ENCODE measurements at places on chromosomes 12 and 14.

- no peak for DNase-seq
These were observed 175.4 kb downstream of the ETNK1 start for GRCh38 chr12:22800332-22800731.

DNA sequence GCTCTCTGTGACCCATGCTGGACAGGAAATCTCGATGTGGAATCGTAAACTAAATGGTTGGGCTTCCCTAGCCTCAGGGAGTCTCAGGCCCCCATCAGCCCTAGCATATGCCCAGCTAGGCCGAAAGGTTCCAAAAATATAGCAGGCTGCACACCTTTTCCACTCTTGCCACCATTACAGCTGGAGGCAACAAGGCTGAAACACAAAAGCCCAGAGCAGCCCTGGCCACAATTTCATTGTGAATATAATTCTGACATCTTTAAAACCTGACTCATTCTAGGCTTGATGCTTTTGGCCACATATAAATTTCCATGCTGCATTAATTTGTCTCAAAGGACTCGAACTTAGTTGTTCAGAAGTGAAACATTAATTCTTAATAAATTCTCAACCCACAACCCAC, 382.2 kb downstream of the GRIN2B start:
- DNase-seq = no peak

GRCh38 chr12:2376908-2377657, 324.3 kb downstream of the CACNA1C start:
- DNase-seq = no peak

GRCh38 chr14:59425322-59425935, 39.8 kb downstream of the GPR135 start:
- DNase-seq = no peak

- no peak for DNase-seq
These were observed 479.4 kb upstream of the DCN start for GRCh38 chr12:91662021-91662420.

DNA sequence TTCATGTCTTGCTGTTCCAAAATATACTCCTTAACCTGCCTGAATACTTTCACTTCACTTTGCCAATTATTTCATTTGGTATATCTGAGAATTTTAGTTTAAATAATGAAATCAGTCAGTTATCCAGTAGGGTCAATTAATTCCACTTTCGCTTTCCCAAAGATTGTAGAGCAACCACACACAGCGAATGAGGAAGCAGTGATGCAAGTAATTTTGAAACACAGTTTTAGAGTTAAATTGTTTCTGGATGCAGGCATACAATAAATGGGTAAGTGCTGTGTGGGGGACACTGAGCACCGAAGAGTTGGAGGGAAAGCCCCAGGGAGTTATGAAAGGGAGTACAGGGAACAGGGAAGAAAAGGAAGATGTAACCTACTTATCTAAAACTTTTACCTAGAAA, 62.8 kb downstream of the TSHR start:
- DNase-seq = no peak

GRCh38 chr14:34872822-34873588, 2.2 kb downstream of the BAZ1A start:
- no peak for DNase-seq

DNA sequence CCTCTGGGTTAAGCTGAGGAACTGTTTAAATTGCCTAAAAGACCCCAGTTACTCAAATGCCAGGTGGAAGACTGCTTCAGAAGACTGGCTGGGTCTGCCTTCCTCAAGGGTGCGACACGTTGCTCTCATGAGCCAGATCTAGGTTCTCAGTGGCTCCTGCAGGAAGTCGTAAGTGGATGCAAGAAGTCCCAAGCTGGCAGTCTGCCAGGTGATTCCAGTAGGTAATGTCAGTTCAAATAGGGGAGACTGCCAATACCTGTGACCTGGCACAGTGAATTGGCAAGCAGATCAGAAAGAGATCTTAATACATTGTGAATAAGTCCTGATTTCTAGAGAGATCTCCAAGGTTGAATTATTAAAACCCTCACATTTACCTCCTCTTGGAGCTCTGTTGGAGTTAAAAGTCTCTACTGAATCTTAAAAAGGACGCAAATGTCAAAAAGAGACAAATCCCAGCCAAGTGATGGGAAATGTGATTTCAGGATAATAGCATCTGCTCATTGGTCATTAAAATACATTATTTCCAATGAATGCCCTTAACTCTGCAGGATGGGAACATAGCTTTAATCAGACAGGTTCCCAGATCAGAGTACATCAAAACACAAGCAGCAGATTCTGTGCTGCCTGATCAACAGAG, 98.8 kb upstream of the FRMD6 start:
- DNase-seq = no peak

Data from activated gamma-delta T cell treated with anti-CD3 and anti-CD28 coated beads, Interleukin-2, amount 50 U/mL, for 16 hours (primary cell).